ENCODE measurements at places on chromosomes 6 and 20.

GRCh38 chr6:33936886-33937285, 133.1 kb upstream of the MLN start:
- no peak for DNase-seq

GRCh38 chr6:83708970-83709747, at the start of gene SNAP91:
Gene SNAP91 (minus strand): TSS chr6:83709101. CDS start chr6:83707927, 1,174 bp downstream.
- no peak for DNase-seq

DNA sequence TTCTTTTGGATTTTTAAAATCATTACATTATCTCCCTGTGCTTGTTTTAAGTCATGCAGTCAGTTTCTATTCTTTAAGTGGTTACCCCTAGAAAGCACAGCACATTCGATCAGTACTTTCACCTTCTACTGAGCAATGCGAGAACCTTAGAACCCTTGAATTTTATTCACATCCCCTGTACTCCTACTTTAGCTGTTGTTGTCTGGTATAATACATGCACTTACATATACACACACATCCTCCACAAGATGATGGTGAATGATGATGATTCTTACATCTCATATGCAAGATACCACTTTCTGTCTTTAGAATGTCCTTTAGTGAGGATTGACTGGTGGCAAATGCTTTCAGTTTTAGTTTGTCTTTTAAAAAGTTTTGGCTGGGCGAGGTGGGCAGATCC, 5.7 kb downstream of the CDC40 start:
- no peak for DNase-seq

- DNase-seq: no peak
These were observed 793 bp downstream of the GMPR start for GRCh38 chr6:16238963-16239797.

DNA sequence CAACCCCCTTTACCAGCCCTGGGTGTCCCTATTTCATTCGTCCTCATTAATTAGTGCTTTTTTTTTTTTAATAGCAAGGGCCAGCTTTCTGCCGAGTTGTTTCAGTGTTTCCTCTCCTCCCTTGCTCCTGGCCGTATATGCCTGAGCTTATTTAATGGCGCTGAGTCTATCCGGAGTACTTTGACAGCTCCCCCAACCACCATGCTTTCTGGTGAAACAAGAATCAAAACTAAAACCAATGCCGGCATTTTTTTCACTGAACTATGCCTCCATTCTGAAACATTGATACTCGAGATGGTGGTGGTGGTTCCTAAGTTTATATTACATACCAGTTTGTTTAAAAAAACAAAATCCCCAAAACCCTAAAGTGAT, 1.2 kb downstream of the DCBLD1 start:
- DNase-seq: no peak

- DNase-seq: no peak
These were observed 44.4 kb upstream of the NHSL1 start for GRCh38 chr6:138543657-138544056.

DNA sequence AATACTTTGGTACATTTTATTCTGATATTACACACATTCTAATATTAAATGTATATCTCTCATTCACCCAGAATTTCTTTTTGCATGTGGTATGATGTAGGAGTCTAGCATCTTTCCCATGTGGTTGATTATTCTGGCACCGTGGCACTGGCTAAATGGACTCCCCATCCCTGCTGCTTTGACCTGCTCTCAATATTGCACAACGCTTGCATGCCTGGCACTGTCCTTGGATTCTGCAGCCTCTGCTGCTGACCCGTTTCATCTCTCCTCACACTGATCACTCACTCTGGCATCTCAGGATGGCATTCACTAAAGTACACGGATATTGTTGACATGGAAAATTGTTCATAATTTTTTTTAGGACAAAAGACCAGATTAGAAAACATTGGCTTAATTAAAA, 11.5 kb upstream of the DACT2 start:
- no peak for DNase-seq

GRCh38 chr6:140846503-140847261, 1286.0 kb upstream of the GJE1 start:
- no peak for DNase-seq

- DNase-seq: peak; percentile 63
These were observed 123.7 kb upstream of the BTN3A2 start for GRCh38 chr6:26241033-26241895.

- DNase-seq: no peak
These were observed 61.5 kb downstream of the RREB1 start for GRCh38 chr6:7169296-7169721.

- DNase-seq: no peak
These were observed 20.0 kb upstream of the CDYL start for GRCh38 chr6:4756247-4756646.

- no peak for DNase-seq
These were observed 57.2 kb upstream of the IRAK1BP1 start for GRCh38 chr6:78810146-78810545.

DNA sequence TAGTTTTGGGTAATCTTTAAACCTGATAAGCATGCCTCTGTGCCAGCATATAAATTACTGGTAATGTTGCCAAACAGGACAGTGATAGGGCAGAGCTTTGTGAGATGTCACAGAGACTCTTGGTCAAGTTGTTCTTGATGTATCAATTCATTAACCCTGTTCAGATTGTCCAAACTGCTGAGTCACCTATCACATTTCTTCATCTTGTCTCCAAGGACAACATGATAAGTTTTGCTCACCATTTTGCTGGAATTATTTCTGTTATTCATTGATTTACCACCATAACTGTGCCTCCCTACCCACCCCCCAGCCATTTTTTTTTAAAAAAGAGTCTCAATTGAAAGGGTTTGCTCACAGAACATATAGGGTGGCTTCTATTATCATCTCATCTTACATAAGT, 19.5 kb upstream of the GMNN start:
- no peak for DNase-seq

- DNase-seq: no peak
These were observed 56.4 kb upstream of the MTRF1L start for GRCh38 chr6:153058909-153059308.

DNA sequence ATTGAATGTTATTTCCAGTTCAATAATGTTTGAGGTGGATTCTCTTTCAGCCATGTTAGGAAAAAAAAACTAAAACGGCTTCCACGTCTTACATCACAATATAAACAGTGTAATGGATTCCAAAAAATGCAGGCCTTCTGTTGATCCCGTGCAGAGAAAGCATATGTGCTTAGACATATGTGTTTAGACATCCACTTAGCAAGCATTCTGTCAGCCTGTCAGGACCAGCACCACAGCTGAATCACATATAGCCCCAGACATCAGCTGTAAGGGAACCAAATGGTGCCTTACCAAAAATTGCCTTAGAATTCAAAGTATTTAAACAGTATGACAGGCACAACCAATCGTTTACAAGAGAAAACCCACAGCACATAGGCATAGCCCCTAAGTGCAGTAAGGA, 304.9 kb downstream of the EYA4 start:
- no peak for DNase-seq

GRCh38 chr20:62485062-62485700, 9.4 kb upstream of the GATA5 start:
- DNase-seq: no peak

DNA sequence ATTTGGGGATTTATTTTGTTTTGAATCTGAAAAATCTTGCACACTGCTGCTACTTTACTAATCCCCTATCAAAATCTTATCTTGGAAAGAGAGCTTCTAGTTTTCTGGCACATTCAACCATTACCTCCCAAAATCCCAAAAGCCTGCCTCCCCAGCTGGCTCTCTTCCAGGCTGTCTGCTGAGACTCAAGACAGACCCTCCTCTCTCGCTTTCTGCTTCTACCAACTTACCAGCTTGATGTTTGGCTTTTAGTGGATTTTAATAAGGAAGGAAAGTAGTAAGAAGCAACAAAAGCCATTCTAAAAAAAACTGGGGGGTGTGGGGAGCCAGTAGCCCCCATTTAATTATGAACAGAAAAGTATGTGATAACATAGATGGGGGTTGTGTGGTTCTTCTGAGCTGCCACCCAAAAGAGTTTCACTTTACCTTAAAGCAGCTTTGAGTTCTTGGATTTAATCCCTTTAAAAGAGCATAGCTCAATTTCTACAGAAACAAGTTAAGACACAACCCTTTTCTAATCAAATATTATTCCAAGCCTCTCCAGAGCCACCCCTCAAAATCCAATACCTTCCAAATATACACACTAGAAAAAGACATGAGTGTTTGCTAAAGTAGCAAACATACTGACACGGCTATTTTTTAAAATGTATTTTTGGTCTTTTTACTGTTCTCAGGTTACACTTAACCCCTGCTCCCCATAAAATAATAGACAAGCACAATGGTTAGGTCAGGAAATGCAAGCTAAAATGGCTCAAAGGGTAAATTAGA, 71.7 kb downstream of the ATP9A start:
- no peak for DNase-seq

- peak; percentile 37 for DNase-seq
These were observed 26.2 kb downstream of the ARHGAP18 start for GRCh38 chr6:129683601-129684322.

DNA sequence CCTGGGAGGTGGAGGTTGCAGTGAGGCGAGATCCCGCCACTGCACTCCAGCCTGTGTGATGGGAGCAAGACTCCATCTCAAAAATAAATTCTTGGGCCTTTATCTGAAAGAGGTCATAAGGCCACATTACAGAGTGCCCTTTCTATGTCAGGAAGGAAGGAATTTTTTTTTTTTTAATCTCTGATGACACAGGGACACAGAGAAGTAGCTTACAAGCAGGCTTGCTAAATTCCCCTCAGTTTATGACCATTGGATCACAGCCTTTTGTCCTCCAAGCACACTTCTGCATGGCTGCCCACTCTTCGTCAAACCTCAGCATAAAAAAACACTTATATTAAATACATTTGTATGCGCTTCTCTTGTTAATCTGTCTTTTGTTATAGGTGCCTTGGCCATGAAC, 7.5 kb upstream of the IFNGR1 start:
- DNase-seq: no peak

GRCh38 chr6:71727632-71728294, 158.6 kb upstream of the RIMS1 start:
- no peak for DNase-seq

GRCh38 chr20:1388741-1389483, 3.9 kb downstream of the FKBP1A start:
- no peak for DNase-seq

DNA sequence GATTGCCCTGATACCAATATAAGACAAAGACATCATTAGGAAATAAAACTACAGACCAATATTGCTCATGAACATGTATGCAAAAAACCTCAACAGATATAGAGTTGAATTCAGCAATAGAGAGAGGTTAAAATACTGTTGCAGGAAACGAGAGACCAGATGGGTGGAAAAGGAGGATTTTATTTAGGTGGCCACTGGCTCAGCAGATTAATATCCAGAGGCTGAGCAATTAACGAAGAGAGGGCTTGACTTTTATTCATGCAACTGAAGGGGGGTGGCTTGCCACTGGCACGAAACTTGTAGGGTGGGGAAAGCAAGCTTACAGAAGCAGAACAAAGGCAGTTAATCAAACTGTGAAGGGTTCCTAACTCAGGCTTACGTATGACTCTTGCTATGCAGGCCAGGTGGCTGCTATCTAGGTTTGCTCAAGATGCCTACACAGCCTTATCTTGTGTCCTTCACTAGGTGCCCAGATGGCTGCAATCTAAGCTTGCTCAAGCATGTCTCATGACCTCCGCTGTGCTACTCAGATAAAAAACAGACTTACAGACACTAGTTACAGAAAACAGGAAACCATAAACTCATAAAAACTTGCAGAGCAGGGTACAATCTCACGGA, 126.4 kb downstream of the MMUT start:
- no peak for DNase-seq

DNA sequence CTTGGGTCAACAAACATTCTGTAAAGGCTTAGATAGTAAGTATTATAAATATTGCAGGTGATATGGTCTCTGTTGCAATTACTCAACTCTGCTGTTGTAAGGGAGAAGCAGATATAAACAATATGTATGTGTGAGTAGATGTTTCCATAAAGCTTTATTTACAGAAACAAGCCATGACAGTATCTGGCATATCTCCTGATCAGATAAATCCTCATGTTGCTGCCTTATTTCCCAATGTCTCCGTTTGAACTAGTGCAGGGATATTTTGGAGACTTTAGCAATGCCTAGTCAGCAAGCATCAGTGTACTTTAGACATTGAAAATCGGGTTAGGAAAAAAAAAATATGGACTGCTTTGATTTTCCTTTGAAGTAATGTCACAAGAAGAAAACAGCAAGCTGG, 96.1 kb downstream of the LAMA2 start:
- DNase-seq: no peak

GRCh38 chr6:72969666-72970065, 255.6 kb downstream of the KHDC1L start:
- DNase-seq: no peak

DNA sequence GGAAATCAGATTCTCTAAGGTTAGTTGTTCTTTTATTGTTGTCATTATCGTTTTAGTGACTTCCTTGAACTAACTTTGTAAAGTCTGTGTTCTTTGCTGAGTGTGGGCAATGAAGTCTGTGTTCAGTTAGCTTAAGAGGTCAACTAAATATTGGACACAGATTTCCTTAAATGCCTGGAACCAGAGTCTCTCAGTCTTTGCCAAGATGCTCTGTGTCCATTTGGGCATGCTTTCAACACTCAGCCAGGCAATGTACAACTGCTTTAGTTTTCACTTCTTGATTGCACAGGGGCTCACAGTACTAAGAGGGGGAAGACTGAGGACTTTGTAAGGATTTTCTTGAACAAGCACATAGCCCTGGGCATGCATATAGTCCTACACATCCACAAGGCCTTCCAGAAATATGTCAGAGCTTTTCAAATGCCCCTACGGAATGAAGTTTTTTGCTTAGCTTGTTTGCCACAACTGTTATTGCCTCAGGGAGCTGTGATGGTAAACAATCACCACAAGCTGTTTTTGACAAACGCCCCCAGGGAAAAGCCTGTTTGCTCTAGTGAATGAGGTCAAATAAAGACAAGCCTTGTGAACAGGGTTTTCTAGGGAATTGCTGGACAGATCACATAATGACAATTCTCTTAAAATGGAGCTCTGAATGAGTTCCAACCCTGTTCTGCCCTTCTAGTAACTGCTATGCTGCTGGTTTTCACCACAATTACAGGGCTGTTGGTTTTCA, 82.5 kb downstream of the B3GAT2 start:
- DNase-seq: no peak

DNA sequence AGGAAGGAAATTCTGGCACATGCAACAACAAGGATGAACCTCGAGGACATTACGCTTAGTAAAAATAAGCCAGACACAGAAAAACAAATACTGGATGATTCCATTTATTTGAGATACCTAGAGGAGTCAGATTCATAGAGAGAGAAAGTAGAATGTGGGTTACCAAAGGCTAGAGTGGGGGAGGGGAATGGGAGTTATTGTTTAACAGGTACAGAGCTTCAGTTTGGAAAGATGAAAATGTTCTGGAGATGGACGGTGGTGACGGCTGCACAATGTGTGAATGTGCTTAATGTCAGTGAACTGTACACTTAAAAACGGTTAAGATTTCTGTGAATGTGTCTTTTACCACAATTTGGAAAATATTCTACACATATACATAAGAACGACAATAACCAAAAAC, 33.9 kb upstream of the DSP start:
- DNase-seq: no peak

GRCh38 chr6:75546381-75546780, 52.8 kb upstream of the FILIP1 start:
- no peak for DNase-seq

All from T-cell (primary cell).